GM13976 (cell line): ENCODE measurements at places on chromosomes 3 and 15.

DNA sequence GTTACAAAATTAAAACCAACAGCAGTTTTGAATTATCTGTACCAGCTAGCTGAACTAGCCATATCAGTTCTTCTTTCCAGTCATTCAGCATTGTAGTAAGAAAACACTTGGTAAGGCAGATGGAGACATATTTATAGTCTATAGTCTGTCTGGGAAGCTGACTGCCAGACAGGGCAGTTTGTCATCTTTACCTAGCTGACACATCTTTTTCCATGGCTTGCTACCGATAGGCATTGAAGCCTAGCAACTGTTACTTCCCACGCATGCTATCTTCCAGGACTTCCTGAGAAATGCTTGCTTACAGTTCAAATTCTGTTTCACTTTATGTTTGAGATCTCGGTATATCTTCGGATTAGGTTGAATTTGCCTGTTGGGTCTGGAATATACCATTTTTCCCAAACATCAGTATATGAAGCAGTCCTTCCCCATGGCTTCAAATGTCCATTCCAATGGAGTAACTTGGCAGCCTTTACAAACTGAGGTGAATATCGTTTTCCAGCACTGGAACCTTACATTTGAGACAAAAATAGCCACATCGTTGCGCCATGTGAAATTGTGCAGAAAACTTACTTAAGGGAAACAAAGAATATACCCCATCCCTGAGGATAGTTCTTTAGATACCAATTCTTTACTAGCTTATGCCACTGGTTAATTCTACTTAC is 8.8 kb downstream of the GNL3 start:
- DNase-seq, result no peak

DNA sequence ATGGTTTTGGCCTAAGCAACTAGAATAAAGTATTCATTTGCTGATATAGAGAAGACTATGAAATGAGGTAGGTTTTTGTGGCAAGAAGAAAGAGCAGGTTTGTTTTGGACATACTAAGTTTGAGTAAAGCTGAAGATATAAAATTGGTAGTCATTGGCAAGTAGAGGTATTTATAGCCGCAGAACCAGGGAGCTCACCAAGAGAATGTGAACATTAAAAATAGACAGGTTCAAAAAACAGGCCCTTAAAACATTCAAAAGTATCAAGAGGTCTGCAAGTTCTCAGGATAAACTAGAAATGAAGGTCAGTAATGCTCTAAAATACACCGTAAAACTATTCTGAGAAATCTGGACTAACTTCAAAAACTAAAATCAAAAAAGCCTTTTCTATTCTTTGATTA is 240.7 kb downstream of the SCAPER start:
- DNase-seq, result no peak

GRCh38 chr3:56800832-56801661 is 702 bp downstream of the ARHGEF3 start:
- peak; percentile 23 for DNase-seq

- no peak for DNase-seq
Observed at GRCh38 chr3:7546253-7546652, 685.3 kb downstream of the GRM7 start.

- DNase-seq, result peak; percentile 66
Observed at GRCh38 chr3:197495059-197495455, 60.7 kb downstream of the BDH1 start.

DNA sequence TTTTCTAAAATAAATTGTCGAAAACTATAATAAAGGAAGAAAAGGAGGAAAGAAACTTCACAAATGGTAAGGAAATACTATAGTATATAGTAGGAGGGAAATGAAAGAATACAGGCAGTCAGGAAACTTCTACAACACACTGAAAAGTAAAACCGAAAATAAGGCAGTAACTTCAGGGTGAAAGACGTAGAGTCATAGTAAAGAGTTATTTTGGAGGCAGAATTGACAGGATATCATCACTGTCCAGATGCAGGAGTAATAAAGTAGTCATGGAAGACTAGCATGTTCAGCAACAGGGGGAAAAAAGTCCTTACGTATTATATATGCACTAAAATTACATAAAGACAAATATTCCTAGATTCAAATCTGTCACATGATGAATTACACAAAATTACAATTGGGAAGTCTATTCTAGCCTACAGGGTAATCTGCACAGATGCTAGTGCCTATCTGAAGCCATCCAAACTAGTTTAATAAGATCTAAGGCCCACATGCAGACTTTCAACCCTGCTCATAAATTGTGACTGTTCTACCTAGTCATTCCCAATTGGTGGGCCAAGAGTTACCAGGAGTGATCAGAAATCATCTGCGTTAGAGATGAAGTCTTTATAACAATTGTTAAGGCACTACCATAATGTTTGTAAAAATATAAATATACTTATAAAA is 14.0 kb downstream of the VPS13C start:
- DNase-seq, result peak; percentile 26

- DNase-seq, result peak; percentile 34
Observed at GRCh38 chr3:35639254-35640186, at the start of gene ARPP21. Gene ARPP21, plus strand, starts transcription at chr3:35639525. Its CDS starts 42,227 bp downstream, at chr3:35681752.

DNA sequence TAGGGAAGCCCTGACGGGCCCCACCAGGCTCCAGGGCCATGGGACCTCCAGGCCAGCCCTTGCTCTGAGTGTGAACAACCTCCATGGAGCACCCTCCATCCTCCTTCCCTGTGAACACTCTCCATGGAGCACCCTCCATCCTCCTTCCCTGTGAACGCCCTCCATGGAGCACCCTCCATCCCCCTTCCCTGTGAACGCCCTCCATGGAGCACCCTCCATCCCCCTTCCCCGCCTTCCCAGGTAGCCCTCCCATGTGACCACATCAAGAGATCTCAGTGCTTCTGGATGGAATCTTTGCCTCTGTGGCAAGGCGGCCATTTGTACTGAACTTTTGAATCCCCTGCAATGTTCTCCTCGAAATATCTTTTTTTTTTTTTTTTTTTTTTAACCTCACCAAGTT is 66.5 kb downstream of the CHSY1 start:
- DNase-seq, result no peak

DNA sequence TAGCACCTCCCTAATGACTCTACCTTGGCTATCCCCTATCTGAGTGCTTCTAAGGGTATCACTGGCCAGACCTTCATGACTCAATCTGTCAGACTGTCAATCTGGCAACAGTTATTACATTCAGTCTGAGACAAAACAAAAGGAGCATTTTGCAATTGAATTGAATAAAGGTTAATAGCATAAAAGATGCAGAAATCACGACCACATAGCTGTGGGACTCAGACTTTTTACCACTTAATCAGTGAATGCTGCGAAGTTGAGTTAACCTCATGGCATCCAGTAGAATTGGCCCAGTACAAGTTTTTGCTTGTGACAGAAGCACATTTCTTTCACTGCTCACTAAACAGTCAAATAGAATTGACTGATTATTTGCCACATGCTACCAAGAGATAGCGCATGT is 480.7 kb upstream of the DPPA4 start:
- DNase-seq, result no peak

GRCh38 chr15:51137880-51138430 is 43.2 kb upstream of the TNFAIP8L3 start:
- no peak for DNase-seq

GRCh38 chr3:2375376-2375775 is 276.7 kb downstream of the CNTN4 start:
- DNase-seq, result no peak

DNA sequence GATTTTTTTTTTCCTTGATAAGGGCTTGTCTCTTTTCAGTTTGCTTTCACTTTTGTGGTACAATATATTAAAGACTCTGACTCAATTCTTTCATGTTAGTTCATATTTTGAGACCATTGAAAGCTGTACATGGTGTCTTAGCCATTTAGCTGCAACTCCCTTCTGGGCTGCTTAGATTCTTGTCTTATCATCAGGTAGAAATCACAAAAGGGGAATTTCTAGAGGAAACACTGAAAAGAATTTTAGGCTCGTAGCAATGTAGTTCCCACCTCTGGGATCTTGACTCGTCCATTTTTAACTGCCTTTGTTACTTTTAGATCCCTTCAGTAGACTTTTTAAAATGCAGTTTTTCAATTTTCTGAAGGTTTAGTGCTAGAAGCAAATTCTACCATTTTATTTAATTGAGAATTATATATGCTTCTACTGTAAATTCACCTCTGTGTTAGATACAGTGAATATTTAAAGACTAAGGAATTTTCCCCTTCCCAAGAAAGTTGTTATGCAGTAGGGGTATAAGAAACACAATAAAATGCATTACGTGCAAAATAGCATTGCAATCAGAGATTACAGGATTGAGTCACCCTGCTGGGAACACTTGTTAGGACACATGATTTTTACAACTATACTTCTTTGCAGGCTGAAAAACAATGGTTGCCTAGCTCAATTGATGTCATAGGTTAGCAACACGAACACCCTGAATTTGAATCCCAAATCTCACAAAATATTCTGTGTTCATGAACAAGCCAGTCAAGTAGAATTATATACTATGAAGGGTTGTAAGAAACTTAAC is 772.7 kb downstream of the PDCD6IP start:
- no peak for DNase-seq

GRCh38 chr3:166285001-166285400 is 447.8 kb upstream of the BCHE start:
- DNase-seq, result no peak

GRCh38 chr3:68919000-68919399 is 13.3 kb downstream of the TAFA4 start:
- DNase-seq, result no peak

GRCh38 chr15:84598993-84599392 is 1.8 kb upstream of the ZSCAN2 start:
- peak; percentile 58 for DNase-seq

DNA sequence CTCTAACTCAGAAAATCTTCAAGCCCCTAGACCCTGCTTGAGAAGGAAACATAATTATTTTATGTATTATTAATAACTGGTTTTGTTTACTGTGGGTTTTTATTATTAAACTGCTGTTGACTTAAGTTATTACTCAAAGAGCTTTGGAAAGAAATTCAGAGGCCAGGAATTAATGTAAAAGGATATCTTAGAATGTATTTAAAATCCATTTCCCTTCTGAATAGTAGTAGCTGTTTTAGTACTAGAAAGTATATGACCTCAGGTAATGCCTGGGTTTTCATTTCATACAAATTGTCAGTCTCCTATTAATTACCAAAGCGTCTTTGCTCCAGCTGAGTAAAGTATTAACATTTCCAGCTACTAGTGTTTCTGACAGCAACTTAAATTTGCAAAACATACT is 223.1 kb downstream of the ITPR1 start:
- DNase-seq, result no peak

DNA sequence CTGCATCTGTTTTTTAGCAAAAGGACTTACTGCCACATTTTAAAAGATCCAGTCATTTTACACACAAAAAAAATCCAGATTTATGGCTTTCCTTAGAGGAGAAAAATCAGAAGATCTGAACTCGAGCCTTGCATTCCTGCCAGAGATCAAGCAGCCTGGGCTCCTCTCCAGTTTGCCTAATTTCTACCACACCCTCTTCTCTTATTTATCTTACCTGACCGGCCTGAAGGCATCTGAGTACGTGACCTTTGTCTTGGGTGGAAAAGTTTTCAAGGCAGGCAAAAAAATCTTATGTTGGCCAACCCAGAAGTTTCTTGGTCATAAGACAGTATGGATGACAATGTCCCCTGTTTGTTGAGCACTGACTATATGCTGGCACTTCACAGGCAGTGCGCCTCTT is 60.3 kb downstream of the CHRD start:
- no peak for DNase-seq

GRCh38 chr3:188036375-188037194 is 117.4 kb upstream of the LPP start:
- no peak for DNase-seq

DNA sequence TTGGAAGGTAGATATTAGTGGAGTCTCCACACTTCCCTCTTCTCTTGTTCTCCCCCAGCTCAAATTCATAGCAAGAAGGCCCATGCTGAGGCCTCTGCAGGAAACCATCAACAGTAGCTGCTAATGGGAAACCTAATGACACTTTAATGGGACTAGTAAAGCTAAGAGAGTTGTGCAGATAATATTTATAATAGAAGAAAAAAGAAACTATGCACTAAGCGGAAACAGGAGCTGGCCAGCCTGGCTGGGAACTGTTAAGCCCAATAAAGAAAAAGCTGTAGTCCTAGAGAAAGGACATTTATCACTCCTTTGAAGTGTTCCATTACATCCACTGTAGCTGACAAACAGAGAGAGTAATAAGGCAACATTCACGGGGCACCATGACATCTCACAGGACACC is 229.6 kb downstream of the IGSF11 start:
- DNase-seq, result no peak

DNA sequence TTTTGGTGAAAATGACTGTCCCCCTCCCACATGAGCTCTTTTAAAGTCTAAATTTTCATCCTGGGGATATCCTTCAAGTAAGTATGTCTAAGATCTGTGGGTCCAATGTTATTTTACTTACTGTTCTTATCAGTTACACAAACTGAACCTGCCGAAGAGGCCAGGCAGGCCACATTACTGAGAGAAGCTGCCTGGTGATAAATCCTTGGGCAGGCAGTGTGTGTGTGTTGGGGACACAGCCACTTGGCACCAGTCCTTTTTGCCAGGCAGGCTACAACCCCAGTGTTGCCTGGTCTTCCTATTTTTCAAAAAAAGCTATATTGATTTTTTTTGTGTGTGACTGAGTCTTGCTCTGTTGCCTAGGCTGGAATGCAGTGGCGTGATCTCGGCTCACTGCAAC is 50.6 kb upstream of the RASA2 start:
- no peak for DNase-seq

GRCh38 chr15:56805466-56806147 is 72.3 kb upstream of the ZNF280D start:
- no peak for DNase-seq

DNA sequence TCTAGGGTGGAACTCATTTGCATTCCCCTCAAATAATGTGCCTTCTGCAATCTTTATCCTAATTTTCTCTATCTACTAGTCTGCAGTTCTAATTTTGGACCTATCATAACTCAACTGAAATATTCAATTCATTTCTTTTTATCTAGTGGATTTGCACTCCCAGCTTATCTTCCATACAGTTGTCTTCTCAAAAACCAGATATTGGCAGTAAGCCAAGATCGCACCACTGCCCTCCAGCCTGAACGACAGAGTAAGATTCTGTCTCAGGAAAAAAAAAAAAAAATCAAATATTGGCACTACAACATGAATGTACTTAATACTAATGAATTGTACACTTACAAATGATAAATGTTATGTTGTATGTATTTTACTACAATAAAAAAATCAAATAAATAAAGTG is 18.0 kb upstream of the CHMP2B start:
- DNase-seq, result no peak

DNA sequence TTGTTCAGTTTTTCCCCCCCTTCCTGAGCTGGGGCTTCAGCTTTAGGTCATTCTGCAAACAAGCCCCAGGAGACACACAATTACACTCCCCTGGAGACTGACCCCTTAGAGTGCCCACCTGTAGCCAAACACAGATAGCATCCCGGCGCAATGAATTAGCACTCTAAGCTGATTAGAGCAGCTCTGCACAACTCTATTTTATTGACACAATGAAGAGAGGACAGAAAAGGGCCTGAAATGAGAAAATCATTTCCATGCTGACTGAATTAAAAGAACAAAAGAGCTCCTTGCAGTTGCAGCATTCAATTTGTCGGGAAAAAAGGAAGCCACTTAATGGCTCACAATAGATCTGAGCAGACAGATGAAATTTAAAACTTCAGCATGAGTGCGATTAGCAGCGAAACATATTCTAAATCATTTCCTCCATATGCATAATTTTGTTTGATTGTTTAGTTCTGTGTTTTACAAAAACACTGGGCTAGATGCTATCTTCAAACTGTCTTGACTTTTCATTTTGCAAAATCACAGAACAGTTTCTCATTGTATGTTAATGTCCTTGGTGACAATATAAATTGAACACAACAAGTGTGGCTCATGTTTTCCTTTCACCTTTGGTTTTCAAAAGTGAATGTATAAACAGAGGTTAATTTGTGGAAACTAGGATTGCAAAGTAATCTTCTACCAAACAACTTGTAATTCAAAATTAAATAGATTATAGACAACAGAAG is 308.6 kb downstream of the MECOM start:
- no peak for DNase-seq
